ENCODE measurements at places on chromosomes 6 and 20.

DNA sequence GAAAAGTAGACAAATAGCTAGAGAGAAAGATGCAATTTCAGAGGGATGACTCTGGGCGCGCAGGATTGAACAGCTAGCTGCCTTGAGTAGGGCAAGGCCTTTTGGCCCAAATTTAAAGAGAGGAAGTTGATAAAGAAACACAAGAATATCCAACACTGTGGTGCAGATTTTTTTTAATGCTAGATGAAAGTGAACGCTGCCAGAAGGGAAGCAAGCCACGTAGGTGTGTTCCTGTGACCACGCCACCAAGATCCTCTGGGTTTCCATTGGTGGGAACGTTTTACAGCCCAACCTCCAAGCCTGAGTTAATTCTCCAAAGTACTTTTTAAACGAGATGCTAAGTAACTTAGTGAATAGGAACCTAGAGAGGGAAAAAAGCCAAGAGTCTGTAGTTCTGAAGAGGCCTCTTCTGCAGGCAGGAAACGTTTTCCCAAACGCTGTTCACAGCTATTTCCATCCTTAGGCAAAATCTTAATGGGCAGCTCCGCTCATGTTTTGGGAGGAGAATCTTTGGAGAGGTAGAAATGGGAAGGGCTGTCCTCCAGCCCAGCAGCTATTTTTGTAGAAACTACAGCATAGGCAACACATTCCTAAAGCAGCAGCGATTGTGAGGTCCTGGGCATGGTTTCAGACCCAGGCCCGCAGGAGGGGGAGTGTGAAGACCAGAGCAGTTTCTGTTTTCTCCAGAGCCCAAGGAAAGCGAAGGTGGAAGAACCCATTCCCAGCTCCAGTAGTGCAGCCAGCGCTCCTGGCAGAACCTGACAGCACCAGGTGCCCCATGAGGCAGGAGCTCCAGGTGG is 8.2 kb downstream of the LY86 start:
- DNase-seq: no peak

DNA sequence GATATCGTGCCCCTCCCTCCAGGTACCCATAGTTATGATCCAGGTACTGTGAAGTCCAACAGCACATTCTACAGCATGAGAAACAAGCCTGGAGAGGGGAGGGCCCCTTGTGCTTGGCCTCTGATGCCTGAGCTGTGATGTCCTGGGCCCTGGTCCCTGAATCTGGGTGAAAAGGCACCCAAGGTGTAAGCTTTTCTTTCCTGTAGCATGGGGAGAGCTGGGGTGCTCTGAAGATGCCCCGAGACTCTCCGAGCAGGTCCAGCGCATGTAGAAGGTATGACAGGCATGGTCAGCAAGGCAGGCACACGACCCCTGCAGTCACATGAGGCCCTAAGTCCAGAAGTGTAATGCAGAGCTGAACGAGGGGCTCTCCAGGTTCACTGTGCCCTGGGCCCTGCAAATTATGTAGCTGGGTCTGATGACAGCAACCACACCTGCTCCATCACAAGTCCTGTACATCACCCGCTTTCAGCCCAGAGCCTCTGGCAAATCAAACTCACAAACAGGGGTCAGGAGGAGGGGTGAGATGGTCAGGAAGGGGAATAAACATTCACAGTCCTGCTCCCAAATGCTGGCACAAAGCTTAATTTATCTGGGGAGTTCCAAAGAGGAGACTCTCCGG is 1.8 kb upstream of the CTSZ start:
- DNase-seq: no peak

GRCh38 chr20:11166712-11167111 is 492.9 kb upstream of the JAG1 start:
- DNase-seq: peak; percentile 60

DNA sequence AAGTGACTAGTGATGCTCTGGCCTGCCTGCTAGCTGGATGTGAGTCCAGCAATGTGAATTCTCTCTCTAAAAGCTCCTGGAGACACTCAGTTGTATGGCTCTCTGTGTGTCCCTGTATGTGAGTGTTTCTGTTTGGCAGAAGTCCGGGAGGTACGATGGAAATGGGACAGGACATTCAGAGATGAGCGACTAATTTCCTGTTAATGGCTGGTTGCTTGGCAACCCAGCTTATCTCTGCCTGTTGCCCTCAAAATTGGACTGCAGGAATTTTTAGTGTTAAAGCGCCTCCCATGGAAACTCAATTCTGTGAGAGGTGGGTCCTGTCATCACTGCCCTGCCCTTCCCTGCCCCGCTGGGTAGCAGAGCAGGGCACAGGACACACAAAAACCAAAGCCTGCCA is 136.8 kb upstream of the LRFN2 start:
- DNase-seq: no peak

DNA sequence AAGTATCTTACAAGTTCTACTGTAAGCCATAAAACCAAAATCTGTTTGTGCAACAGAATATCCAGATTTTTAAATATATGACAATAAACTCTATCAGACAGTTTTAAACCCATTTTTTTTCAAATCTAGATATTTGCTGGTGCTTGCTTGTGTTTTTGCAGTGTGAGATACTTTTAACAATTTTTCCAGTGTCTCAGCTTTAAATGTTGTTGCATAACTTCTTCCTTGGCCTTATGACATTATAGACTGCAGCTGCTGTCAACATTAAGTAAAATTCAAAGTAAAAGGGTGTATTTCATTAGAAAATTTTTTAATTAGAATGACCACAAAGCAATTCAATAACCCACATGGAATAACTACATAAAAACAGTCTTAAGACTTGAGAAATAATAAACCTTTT is 139.5 kb downstream of the PTPRK start:
- no peak for DNase-seq

DNA sequence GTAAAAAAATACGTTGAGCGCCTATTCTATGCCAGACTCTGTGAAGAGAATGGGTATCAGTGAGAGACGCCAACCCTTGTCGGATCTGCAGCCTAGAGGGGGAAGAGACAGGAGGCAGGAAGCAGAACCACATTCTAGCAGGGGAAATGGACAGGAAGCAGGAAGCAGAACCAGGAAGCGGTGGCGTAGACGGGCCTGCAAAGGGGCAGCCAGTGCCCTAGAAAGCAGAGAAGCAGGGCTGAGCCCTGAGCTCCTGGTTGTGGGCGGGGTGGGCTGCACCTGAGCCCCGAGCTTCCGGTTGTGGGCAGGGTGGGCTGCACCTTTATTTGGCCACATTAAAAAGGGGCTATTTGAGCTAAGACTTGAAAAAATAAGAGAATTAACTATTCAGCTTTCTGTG is 71.9 kb downstream of the FAM120B start:
- no peak for DNase-seq

- DNase-seq: peak; percentile 16
Measured at GRCh38 chr6:88908598-88909548, 54.5 kb downstream of the RNGTT start.

- no peak for DNase-seq
Measured at GRCh38 chr6:151451417-151451949, 443 bp downstream of the RMND1 start.

Measured in fibroblast of pulmonary artery (primary cell).